A172 (cell line): ENCODE measurements at places on chromosomes 11 and 22. TPM values are rescaled to one million over a fixed set of nuclear protein-coding genes. Genes with fewer than 3 reads are reported as not detected.

The FGF19 gene
- not detected in 2 replicates for total RNA-seq

DNA sequence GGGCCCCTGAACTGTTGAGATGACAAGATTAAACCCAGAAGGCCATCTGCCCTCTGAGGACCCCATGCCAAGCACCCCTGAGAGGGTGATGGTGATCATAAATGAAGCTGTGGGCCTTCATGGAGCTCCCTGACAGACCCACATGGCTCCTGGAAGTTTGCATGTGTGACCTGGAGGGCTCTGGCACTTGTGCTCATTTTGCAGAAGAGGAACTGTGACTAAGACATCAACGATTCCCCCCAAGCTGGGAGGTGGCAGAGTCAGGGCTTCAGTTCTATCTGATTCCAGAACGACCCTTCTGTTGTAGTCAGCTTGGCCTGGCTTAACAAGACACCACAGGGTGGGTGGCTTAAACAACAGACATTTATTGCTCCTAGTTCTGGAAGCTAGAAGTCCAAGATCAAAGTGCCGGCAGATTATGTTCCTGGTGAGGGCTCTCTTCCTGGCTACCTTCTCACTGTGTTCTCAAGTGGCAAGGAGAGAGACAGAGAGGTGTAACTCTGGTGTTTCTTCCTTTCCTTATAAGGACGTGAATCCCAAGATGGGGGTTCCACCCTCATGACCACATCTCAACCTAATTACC lies 46.4 kb upstream of the CD82 start:
- no peak for DNase-seq

GRCh38 chr11:30984827-30985226 lies 384.7 kb downstream of the DCDC1 start:
- DNase-seq = peak; percentile 39

- no peak for DNase-seq
These were observed 220.7 kb upstream of the SESN3 start for GRCh38 chr11:95451682-95452081.

GRCh38 chr22:50048836-50049235 lies 9.3 kb downstream of the TTLL8 start:
- no peak for DNase-seq
